ENCODE measurements at places on chromosomes 13 and 19. TPM values are rescaled to one million over a fixed set of nuclear protein-coding genes. Genes with fewer than 3 reads are reported as not detected.

Gene ADAMTSL5
- total RNA-seq: 36.2 TPM

DNA sequence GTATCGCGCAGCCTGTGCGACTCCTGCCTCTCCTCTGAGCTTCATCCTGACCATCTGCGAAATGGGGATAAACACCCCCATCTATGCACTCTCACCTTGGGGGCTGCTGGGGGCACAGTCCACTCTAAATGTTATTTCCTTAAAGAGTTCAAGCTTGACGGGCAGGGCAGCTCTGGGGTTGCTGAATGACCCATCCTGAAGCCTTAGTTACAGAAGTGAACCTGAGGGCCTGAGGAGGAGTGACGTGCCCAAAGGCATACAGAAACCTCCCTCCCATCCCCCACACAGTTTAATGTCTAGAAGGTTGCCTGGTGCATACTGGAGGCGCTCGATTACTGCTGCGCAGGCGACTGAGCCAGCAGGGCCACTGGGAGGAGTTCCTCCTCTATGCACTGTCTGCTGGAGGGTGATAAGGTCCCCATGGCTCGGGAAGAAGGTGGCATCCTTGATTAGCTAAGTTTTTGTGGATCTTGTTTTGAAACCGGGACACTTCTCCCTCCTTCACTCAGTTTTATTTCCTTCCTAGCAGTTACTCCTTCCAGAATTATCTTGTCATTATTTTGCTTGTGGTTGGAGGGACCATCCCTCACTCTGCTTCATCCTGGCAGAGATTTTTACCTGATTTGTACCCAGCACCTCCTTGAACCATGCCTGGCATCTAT, 572 bp upstream of the FKBP8 start:
- no peak for DNase-seq

DNA sequence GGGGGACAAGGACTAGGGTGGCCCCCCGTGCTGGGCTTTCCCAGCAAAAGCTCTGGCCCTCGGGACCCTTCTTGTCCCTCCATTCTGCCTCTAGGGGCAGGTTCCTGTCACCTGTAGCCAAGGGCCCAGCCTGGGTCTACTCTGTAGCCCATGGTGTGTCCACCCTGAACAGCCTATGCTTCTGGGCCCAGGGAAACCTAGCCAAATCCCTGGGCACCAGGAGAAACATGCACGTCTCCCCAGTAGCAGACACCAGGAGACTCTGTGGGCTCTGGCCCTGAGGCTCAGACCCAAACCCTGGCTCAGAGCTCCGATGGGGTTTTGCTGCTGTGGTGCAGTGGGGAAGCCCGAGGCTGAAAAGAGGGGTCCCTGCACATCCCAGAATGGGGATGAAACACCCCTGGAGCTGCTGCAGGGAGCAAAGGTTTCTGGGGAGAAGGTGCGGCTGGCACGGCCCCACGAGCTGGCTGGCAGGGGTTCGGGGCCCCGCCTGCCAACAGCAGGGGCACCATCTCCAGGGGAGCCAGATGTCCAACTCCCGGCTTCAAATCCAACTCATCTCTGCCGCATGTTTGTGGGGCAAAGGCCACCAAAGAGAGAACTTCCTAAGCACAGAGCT, 18.2 kb downstream of the CEBPG start:
- DNase-seq: no peak

- DNase-seq: no peak
Measured at GRCh38 chr13:48576448-48577010, 43.6 kb upstream of the RCBTB2 start.

GRCh38 chr13:31880851-31881494, 141.6 kb downstream of the RXFP2 start:
- no peak for DNase-seq

- DNase-seq: no peak
Measured at GRCh38 chr13:38871275-38871674, 119.4 kb downstream of the STOML3 start.
